ENCODE measurements at places on chromosomes 2 and 18.

GRCh38 chr2:176535467-176536113 lies 266.3 kb downstream of the MTX2 start:
- no peak for DNase-seq

- no peak for DNase-seq
Measured at GRCh38 chr2:169091256-169091655, 21.9 kb downstream of the DHRS9 start.

DNA sequence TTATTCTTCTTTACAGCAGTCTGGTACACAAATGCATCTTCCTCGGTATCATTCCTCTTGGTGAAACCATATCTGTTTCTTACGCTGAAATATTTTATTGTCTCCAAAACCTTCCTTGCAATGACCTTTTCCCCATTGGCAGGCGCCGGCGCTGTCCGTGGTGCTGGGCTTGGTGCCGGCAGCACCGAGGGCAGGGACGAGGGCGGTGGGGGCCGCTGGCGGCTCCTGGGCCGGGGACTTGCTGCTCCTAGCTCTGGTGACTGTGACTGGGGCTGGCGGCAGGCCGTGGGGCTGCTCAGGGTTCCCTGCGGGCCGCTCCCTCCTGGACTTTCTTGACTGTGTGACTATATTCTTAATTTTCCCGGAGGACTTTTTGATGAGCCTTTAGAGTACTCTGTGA lies 72.5 kb downstream of the GPR39 start:
- DNase-seq, result no peak

DNA sequence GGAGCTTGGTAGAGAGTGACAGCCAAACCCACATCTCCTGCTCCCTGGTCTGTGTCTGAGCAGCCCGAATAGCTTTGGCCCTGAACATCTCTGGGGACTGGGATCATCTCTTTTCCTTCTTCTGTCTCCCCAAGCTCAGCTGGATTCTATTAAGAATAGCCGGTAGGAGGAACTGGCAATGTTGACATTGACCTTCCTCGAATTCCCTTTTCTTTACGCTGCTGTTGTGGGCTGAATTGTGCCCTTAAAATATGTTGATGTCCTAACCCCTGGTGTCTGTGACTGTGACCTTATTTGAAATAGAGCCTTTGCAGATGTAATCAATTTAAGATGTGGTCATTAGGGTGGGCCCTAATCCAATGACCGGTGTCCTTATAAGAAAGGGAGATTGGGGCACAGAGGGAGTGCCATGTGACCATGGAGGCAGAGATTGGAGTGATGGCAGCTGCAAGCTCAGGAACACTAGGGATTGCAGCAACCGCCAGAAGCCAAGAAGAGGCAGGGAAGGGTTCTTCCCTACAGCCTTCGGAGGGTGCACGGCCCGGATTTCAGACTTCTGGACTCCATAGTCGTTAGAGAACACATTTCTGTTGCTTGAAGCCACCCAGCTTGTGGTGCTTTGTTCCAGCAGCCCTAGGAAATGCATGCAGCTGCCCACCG lies 5.8 kb upstream of the SFTPB start:
- DNase-seq, result no peak

DNA sequence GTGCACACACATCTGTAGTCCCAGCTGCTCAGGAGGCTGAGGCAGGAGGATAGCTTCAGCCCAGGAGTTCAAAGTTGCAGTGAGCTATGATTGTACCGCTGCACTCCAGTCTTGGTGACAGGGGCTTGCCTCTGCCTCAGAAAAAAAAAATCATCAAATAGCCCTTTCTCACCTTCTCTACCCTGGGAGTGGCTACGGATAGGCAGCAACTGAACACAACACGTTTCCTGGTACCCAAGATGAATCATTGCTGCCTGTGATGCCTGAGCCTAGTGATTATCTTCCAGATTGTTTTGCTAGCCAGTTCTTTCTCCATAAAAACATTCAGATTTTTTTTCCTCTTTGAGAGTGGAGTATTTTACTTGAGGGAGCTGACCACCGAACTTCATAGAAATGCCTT lies 13.5 kb downstream of the INPP4A start:
- DNase-seq, result peak; percentile 47

DNA sequence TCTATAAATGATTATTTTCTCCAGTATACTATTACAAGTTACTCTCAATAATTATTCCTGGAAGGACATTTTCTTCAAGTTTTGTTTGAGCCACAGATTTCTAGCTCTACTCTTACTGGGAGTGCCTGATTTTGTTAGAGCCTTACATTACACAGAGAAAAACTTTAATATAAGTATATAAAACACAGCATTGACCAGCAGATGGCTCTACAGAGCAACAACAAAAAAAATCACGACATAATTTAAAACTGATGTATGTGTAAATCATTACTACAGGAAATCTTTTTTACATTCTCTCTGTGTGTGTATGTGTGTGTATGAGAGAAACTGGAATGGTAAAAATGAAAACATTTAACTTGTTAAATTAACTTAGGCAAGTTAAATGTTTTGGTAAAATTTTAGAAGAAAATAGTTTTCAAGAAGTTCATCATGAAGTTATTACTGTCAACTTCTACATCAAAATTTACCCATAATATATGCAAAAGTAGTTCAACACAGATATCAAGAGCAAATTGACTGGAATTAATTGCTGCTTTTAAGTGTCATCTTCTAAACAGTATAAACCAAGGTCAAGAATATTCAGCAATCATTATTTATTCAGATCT lies 103.3 kb downstream of the MDH1 start:
- DNase-seq, result peak; percentile 19

DNA sequence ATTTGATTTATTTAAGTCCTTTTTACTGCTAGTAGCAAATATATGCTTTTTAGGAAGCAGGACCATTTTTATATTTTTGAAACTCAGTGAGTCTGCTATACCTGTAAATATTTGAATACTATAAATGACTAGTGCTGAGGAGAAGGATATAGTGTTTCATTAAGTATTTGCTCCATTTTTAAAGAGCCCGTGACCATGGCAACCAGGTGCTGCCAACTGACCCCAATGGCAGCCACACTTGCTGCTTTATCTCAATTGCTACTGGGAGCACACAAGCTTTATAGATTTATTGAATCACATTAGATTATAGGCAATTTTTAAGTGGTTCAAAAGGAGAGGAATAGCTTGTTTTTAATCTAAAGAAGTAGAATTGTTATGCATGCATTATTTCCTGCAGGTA lies 142.0 kb downstream of the SCG2 start:
- DNase-seq, result no peak

DNA sequence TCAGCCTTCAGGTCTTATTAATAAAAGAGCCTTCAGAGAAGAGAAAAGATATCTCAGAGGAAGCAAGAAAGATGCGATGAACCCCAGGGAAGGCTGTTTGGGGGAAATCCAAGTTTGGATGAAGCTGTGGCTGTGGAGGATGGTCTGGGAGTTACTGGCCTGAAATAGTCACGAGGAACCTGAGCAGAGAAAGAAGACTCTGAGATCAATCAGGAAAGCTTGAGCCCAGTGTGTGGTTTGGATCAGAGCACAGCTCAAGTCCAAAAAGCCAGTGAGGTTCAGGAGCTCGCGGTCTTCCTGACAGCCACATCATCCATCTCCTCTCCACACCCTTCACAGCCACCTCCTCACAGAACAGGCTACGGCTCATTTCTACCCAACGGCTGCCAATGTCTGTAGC lies 87.4 kb upstream of the SERPINE2 start:
- DNase-seq, result no peak

GRCh38 chr2:25123682-25124081 lies 44.7 kb downstream of the POMC start:
- no peak for DNase-seq

GRCh38 chr2:233480490-233481202 lies 85.9 kb downstream of the USP40 start:
- DNase-seq, result no peak

DNA sequence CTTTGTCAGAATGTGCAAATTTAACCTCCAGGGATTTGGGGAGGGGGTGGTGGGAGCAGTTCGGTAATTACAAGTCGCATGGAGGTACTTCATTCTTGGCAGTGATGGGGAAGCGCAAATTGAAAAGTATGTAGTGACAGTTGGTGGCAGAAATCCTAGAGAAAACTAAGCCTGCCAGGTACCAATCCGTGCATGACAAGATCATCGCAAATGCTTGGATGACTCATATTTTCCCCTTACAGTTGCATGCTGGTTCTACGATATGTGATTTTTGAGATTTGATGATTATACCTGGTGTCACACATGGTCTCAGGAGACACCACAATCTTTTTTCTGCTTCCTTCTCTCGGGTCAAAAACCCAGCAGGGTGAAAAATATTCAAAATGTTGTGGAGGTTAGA lies 479.7 kb upstream of the ID2 start:
- no peak for DNase-seq

- DNase-seq, result no peak
Measured at GRCh38 chr2:196966061-196966460, 39.6 kb upstream of the PGAP1 start.

DNA sequence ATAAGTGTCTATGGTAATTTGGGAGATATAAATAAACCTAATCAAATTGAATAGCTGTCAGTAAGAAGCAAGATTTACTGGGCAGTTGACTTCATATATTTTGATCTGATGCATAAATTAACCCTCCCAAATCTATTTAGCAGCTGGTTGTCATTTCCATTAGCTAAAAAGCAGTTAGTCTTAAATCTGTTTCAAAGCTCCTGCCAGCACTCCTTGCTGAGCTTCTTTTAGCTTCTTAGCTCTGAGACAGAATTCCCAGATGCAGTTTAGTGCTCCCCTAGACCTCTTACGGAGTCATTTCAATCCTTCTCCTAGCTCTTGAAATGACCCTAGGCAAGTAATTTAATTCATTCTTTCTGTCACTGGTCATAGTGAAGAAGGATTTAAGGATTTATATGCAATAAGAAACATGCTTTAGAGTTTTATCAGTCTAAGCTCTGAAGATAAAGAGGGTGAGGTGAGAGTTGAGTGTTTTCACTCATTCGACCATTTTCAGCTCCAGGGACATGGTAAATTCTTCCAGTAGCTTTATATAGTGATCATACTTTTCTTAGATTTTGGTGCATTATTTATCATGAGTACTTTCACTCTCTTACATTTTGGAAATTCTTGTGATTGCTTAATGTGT lies 98.9 kb downstream of the PHLPP1 start:
- no peak for DNase-seq

DNA sequence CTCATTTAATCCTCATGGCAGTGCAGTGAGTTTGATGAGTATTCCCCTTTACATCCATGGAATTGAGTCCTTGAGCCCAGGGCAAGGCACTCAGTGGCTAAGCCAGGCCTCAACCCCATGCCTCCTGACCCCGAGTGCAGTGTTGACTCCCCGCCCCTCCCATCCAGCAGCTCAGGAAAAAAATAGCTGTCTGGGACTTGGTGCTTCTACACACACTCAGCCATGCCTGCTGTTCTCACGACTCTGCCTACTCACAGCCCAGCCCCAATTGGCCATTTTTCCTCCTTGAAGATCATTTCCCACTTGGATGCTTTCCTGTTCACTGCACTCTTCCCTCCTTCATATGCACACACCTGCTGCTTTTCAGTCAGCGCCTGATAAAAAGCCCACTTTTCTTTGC lies 8.8 kb downstream of the FOSL2 start:
- DNase-seq, result no peak

GRCh38 chr2:29921560-29921915 lies at the start of gene ALK:
ALK (minus strand) TSS chr2:29921586; CDS start chr2:29920659, 927 bp downstream.
- peak; percentile 57 for DNase-seq

GRCh38 chr2:33133454-33133952 lies 186.8 kb downstream of the LTBP1 start:
- no peak for DNase-seq

GRCh38 chr2:96906729-96907114 lies 36.8 kb upstream of the SEMA4C start:
- DNase-seq, result no peak

GRCh38 chr2:122808286-122808969 lies 1053.0 kb downstream of the TSN start:
- DNase-seq, result no peak

GRCh38 chr2:73939419-73939818 lies 12.7 kb downstream of the DGUOK start:
- no peak for DNase-seq

- no peak for DNase-seq
Measured at GRCh38 chr18:45139478-45139877, 458.8 kb downstream of the SETBP1 start.

DNA sequence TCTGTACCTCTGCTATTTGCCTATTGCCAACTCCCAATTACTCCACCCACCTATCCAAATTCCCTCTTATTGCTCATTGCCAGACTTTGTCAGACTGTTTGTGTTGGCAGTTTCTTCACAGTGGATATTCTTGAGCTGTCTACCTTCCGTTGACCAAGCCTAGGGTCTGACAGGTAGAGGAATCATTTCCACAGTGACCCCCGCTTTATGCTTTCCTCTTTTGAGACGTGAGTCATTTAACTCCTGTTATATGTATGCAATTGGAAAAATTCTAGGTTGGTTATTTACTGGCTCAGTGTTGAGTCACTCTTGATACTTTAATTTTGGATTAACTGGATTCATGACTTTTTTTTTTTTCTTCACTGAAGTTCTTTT lies 187.7 kb downstream of the IRS1 start:
- DNase-seq, result no peak

- no peak for DNase-seq
Measured at GRCh38 chr2:145687442-145688134, 1167.7 kb upstream of the ZEB2 start.

DNA sequence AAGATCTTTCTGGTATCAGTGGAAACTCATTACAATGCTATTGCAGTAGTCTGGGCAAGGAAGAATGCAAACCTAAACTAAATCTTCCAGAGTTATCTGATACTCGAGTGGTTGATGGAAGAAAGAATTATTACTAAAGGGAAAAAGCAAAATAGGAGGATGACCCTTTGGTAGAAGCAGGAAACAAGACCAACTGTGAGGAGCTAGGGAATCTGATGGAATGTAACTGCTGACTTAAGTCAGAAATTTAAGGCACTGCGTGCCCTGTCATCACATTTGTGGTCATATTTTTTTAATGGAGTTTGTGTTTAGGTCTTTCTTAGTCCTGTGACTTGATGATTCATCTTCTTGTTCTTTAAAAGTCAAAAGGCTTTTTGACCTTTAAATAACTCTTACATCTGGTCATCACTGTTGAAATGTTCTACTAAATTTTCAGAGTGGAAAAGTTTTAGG lies 36.5 kb upstream of the ARMC9 start:
- no peak for DNase-seq

DNA sequence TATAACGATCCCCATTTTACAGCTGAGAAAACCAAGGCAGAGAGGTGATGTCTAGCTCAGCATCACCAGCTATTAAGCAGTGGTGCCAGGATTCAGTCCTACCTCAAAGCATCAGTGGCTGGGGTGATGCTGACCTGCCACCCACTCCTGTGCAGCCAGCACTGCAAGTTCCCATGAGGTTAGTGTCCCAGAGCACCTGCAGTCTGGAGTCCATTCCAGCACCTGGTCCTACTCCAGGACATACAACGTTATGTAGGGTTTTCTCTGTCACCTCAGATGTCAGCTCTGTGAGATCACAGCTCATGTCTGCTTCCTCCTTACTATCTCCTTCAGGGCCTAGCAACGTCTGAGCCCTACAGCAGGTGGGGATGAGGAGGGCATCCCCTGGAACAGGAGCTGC lies 328.0 kb upstream of the HS6ST1 start:
- DNase-seq, result no peak

GRCh38 chr2:15363734-15364133 lies 197.4 kb downstream of the NBAS start:
- DNase-seq, result no peak

Measured in stimulated activated CD4-positive, alpha-beta T cell treated with anti-CD3 and anti-CD28 coated beads, Interleukin-4, amount 100 ng/mL, for 24 hours (primary cell).